ENCODE measurements at places on chromosomes 16 and 17.

- DNase-seq = no peak
These were observed 38.1 kb downstream of the SLC6A4 start for GRCh38 chr17:30197416-30197815.

DNA sequence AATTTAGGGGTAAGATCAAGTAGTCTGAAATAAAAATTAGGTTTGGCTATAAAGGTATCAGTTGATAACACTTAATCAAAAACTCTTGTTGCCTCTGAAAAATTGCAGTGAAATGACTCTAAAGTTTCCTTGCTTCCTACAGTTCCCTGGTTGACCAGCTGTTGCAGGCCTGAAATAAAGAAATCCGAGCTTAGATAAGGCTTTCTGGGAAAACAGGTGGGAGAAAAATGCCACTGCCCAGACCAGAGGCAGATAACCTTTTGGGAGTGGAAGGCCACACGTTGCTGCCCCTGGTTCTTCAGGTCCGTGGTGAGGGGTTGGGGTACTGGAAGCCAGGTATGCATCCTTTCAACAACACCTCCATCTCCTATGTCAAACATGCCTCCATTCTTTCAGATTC is 111.3 kb downstream of the HS3ST3A1 start:
- no peak for DNase-seq

DNA sequence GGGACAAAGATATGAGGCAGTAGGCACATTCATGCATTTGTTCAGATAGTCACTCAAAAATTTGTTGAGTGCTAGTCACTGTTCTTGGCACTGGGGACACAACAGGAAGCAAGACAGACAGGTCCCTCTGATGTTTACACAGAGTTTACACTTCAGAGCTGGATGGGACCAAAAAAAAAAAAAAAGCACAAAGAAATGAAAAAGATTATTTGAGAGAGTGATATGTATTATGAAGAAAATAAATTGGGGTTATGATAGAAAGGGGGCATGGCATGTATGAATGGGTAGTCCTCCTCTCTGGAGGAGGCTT is 3.5 kb upstream of the YPEL2 start:
- no peak for DNase-seq

- DNase-seq = no peak
These were observed 37.9 kb upstream of the BHLHA9 start for GRCh38 chr17:1232331-1232730.

- DNase-seq = no peak
These were observed 215.9 kb upstream of the GSE1 start for GRCh38 chr16:85396879-85397871.

DNA sequence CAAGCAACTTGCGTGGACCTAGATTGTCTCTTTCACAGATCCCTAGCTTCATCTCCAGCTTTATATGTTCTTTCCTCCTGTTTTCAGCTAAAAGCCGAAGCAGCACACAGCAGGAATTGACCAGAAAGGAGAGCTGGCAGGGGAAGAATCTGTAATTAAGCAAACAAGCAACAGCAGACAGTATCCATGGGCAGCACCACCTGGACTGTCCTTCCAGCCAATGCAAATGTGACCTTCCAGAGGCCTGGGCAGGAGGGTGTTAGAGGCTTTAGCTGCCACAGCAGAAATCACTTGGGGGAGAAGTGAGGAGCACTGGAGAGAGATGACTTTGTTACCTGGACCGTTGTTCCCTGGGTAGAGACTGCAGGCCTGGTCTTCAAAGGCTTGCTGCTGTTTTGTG is 427.6 kb upstream of the GOT2 start:
- no peak for DNase-seq

GRCh38 chr17:44901411-44901921 is 2.2 kb upstream of the EFTUD2 start:
- DNase-seq = no peak

- no peak for DNase-seq
These were observed 16.2 kb downstream of the SREBF1 start for GRCh38 chr17:17820463-17821158.

GRCh38 chr17:78679495-78680395 is 102.3 kb downstream of the CYTH1 start:
- no peak for DNase-seq

- DNase-seq = no peak
These were observed 6.7 kb downstream of the KCNH4 start for GRCh38 chr17:42174126-42174783.

DNA sequence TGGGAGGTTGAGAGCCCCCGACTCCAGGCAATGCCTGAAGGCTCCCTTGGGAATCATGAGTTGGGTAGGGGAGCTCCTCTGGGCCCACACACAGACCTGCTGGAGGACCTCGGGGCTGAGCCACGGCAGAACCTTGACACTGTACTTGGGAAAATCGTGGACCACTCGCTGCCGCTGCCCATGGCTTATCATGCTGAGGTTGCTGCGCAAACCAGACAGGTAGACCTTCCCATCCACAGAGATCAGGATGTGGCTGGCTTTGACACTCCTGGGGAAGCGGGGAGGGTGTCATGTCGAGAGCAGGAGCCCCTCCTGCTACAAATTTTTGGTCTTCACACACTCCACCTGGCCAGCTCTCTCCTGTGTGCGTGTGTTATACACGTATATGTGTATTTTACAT is 7.2 kb upstream of the LIMD2 start:
- no peak for DNase-seq

Data from Kasumi-1 (cell line).